ENCODE measurements at places on chromosomes 6 and 20. TPM values are rescaled to one million over a fixed set of nuclear protein-coding genes. Genes with fewer than 3 reads are reported as not detected.

Gene KCNK16
- total RNA-seq: not detected

Gene KIF25
- 0.15 TPM for total RNA-seq

Gene CARMIL1
- 4.9 TPM for total RNA-seq

Gene WFDC10A
- total RNA-seq: not detected

Gene PKIB
- 0.59 TPM for total RNA-seq

Gene RAD21L1
- not detected for total RNA-seq

Gene KIAA0408
- 0.30 TPM for total RNA-seq

Gene LTB
- total RNA-seq: not detected

Gene GPSM3
- total RNA-seq: 11.3 TPM

Gene ETV7
- 0.30 TPM for total RNA-seq

Gene ALDH5A1
- total RNA-seq: 0.17 TPM

Gene RAMACL
- total RNA-seq: under 0.01 TPM
